AG09319 (cell line): ENCODE measurements at places on chromosomes 4 and X.

GRCh38 chrX:39149761-39150160 lies 348.5 kb downstream of the MID1IP1 start:
- peak; percentile 16 for DNase-seq

DNA sequence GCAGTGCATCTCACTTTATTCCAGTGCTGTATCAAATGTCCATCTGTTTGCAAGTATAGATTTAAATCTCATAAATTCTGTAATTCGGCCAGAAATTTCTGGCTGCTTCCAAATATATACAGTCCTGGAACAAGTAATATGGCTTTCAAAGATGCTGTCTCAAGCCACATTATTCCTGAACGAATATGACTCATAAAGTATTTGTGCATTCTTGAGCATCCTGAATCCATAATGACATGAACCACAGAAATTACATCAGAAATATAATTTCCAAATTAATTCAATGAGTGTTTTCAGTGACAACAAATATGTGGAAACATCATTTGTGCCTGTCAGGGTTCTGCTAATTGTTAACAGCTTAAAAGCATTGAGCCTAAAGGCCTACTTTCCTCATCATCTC lies 140.9 kb upstream of the HPGD start:
- no peak for DNase-seq

DNA sequence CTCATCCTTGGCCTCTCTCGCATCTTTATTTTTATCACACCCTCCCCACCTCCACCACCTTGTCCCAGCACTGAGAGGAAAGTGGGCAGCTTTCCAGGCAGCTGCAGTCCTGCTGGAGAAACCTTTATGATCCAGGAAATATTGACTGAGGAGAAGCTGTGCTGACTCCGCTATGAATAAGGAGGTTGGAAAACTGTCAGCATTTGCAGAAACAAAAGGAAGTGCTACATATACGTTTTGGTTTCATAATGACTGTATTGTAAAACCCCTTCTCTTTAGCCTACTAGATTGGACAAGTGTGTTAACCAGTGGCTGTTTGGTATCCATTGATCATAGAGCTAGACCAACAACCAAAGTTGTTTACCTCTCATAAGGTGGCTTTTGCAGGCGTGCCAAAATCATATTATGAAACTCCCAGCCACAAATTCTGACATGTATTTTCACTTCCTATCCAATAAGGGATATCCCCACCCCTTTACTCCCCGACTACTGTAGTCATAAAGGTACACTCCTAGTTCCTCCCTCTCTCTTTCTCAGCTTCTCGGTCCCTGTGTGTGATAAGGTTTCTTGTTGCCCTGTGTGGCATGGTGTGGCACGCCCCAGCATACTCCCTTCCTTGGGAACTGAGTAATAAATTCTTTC lies 88.4 kb downstream of the GPR143 start:
- DNase-seq, result no peak

DNA sequence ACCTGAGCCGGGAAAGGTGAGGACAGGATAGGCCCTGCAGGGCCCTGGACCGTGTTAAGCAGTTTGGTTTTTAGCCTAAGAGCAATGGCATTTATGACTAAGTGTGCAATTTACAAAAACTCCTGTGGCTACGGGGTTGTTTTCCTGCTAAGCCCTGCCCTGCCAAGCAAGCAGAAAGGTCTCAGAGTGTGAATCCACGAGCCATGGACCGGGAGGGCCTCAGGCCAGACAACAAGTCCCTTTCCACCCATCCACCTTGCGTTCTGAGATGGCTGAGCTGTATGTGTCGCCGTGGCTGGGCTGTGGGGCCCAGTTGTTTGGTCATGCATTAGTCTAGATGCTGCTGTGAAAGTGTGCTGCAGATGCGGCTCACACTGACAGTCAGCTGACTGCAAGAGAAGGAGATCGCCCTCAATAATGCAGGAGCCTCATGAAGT lies 33.9 kb upstream of the AFAP1 start:
- DNase-seq, result no peak

- peak; percentile 77 for DNase-seq
These were observed 11.3 kb upstream of the PLAC1 start for GRCh38 chrX:134669378-134670098.

GRCh38 chr4:38610966-38611431 lies 53.0 kb upstream of the KLF3 start:
- no peak for DNase-seq

GRCh38 chr4:16066586-16067128 lies 17.2 kb downstream of the PROM1 start:
- DNase-seq, result no peak

- peak; percentile 91 for DNase-seq
These were observed 29.0 kb downstream of the ERVMER34-1 start for GRCh38 chr4:52721968-52722815.

- DNase-seq, result no peak
These were observed 121.6 kb upstream of the TRIM2 start for GRCh38 chr4:153082322-153083301.

GRCh38 chr4:80515496-80515895 lies 180.0 kb downstream of the CFAP299 start:
- DNase-seq, result no peak

- no peak for DNase-seq
These were observed 13.3 kb upstream of the CENPU start for GRCh38 chr4:184747034-184747830.

DNA sequence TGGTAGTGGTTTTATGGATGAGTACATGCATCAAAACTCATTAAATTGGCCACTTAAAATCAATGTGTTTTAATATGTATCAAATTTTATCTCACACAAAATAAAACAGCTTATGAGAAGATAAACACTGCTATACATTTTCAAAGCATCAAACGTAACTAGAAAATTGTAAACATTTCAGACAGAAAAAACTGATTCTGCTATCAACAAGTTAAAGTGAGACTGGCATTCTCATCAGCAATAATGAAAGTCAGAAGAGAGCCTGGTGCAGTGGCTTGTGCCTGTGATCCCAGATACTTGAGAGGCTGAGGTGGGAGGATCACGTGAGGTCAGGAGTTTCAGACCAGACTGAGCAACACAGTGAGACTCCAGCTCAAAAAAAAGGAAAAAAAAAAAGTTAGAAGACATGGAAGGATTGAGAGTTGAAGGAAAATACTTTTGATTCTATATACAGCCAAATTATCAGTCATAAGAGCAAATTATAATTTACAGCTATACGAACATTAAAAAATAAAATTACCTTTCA lies 2.9 kb downstream of the TBCK start:
- no peak for DNase-seq

GRCh38 chr4:122827258-122827878 lies 737 bp downstream of the FGF2 start:
- DNase-seq, result no peak

DNA sequence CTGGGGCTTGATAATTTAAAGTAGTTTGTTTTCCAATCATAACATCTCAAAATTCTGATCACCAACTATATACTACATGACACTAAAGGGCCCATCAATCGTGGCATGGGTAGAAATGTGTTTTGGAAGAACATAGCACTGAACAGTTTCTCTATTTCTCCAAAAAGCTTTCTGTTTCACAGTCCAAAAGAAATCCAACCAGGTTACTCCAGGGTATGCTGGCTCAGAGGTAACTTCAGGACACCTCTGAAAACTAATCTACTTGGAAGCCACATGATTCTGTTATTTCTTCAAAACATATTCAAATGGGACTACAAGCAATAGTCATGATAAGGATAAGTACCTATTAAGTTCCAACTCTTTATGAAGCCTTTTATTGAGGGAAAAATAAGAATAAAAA lies 8.3 kb downstream of the PHKA1 start:
- DNase-seq, result no peak

DNA sequence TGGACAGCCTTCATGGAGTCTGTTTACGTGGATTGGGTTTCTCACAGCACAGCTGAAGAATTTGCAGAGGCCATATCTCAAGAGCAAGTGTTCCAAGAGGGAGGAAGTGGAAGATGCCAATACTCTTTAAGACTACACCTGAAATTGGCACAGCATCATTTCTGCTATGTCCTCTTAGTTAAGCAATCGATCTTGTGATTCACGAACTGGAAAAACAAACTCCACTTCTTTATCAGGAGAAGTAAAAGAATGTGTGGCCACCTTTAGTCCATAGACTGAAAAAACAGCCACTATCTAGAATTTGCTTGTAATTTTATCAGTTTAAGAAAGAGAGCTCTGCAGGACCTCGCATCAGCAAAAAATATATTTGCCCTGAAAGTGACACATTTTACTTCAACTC lies 473.1 kb upstream of the ATOH1 start:
- no peak for DNase-seq

GRCh38 chr4:64940698-64941097 lies 531.4 kb upstream of the TECRL start:
- DNase-seq, result no peak

DNA sequence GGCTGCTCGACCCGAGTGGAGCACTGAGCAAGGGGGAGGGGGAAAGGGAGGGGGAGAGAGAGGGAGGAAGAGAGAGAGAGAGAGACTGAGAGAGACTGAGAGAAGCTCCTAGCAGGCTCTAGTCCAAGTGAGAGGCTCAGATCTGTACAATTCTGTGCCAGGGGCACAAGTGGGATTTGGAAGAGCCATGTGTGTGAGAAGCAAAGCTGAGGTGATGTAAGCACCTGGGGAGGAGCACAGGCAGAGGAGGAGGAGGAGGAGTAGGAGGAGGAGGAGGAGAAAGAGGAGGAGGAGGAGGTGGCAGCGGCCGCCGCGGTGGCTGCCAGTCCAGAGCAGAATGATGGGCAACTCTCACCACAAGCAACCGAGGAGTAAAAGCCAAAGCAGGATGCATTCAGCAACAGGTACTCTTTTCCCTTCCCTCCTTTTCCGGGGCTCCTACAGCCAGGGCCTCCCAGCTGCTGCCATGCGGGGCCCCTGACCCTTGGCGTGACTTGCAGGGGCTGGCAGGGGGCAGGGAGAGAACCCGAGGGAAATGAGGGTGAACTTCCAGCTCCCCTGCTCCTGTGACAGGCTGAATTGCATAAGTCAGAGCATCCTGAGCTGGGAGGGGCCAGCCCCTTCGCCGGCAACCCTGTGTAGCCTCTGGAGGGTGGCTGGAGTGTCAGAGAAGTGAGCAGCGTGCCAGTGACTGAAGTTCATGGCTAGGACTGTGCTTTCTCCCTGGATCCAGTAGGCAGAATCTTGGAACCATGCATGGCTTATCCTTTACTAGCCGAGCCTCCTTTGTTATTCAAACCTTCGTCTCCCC lies 62.2 kb downstream of the RTL5 start:
- no peak for DNase-seq

GRCh38 chrX:101395789-101396188 lies 5.0 kb downstream of the RPL36A start:
- DNase-seq, result no peak

GRCh38 chrX:49192722-49193328 lies 6.7 kb upstream of the PRICKLE3 start:
- no peak for DNase-seq

GRCh38 chrX:22516893-22517292 lies 244.2 kb downstream of the CBLL2 start:
- no peak for DNase-seq

- DNase-seq, result no peak
These were observed 207.0 kb downstream of the NSUN7 start for GRCh38 chr4:40956721-40957255.

DNA sequence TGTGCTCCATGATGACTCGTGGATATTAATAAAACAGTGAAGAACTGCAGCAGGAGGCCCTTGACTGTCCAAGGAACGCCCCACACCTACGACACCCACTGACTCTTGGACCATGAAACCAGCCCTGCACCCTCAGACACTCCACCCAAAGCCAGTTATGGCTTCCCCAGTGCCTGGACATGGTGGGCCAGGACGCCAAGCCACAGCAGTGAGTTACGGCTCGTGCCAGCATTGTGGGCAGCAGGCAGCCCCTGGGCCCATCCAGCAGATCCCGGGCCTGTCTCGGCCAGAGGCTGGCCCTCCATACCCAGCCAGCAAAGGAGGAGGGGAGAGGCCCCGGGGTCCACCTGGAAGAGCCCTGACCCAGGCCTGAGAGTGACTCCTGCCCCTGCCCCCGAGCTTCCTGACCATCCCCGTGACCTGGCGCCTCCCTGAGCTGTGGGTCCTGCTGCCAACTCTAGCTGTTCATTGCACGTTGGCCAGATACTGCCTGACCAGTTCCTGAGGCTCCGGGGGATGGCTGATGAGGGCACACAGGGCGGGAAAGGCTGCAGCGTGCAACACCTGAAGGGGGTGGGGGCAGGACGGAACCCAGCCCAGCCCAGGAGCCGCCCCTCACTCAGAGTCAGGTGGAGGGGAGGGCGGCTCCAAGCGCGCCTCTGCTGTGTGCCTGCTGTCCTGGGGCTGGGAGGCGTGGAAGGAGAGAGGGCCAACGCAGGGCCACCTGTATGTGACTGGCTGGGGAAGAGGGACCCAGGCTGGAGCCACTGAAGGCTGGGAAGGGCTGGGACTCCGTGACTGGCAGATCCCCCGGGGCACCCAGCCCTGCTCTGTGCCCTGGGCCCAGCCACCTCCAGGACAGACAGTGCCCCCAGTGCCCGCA lies 739 bp downstream of the SLC49A3 start:
- DNase-seq, result no peak

GRCh38 chrX:17968367-17968766 lies 107.3 kb upstream of the RAI2 start:
- no peak for DNase-seq

- no peak for DNase-seq
These were observed 36.6 kb upstream of the HGFAC start for GRCh38 chr4:3405176-3405575.

- peak; percentile 25 for DNase-seq
These were observed 172.2 kb upstream of the CXCL13 start for GRCh38 chr4:77433418-77433733.

- DNase-seq, result no peak
These were observed 685.5 kb downstream of the KCTD8 start for GRCh38 chr4:43763029-43763610.

- DNase-seq, result no peak
These were observed 66.3 kb upstream of the MSN start for GRCh38 chrX:65601126-65601525.

- no peak for DNase-seq
These were observed 154.0 kb downstream of the UGT8 start for GRCh38 chr4:114752391-114753165.

DNA sequence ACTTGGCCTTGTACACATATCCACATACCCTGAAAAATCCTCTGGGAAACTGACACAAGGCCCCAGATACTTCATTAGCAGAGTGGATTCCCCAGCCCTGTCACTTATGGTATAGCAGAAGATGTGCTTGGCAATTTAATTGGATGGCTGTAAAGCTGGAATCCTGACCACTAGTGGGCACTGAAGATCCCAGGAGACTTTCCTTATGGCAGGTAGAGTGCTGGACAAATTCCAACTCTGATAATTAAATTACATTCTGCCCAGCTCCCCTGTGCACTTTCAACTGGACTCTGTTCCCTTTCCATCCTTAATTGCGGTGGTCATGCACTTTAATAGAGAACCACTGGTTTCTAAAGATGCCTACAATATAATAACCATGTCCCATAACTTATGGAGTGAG lies 119.8 kb downstream of the DCK start:
- DNase-seq, result no peak

GRCh38 chr4:37486166-37486565 lies 200.0 kb downstream of the RELL1 start:
- no peak for DNase-seq

GRCh38 chr4:177957596-177958360 lies 515.5 kb upstream of the AGA start:
- DNase-seq, result no peak

- DNase-seq, result no peak
These were observed 56.0 kb downstream of the TMEM131L start for GRCh38 chr4:153521999-153522801.

GRCh38 chr4:118085700-118086099 lies 51.4 kb downstream of the NDST3 start:
- DNase-seq, result no peak
